HL-60 (cell line): ENCODE measurements at places on chromosomes 1 and 21.

GRCh38 chr1:229027622-229028182, 243.2 kb upstream of the RAB4A start:
- DNase-seq, result peak; percentile 96

- DNase-seq, result no peak
These were observed 66.9 kb downstream of the HSD3B1 start for GRCh38 chr1:119573886-119574285.

GRCh38 chr1:176694713-176695112, 231.7 kb downstream of the PAPPA2 start:
- no peak for DNase-seq

DNA sequence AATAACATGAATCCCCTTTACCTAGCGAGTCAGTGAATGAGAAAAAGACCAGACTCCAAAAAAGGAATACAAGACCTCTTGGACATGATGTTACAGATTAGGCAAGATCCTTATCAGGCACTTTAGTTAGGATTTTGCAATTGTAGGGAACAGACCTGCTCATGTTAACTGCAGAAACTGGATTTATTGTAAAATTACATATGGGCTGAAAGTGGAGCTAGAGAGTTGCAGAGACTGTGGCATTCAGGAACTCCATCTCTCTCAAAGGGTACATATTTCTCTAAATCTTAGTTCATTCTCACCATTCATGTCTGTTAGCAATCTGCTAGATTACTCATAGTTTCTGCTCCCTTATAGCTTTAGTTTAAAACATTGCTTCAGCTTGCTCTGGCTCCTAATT, 142.2 kb downstream of the PAPPA2 start:
- DNase-seq, result peak; percentile 6

DNA sequence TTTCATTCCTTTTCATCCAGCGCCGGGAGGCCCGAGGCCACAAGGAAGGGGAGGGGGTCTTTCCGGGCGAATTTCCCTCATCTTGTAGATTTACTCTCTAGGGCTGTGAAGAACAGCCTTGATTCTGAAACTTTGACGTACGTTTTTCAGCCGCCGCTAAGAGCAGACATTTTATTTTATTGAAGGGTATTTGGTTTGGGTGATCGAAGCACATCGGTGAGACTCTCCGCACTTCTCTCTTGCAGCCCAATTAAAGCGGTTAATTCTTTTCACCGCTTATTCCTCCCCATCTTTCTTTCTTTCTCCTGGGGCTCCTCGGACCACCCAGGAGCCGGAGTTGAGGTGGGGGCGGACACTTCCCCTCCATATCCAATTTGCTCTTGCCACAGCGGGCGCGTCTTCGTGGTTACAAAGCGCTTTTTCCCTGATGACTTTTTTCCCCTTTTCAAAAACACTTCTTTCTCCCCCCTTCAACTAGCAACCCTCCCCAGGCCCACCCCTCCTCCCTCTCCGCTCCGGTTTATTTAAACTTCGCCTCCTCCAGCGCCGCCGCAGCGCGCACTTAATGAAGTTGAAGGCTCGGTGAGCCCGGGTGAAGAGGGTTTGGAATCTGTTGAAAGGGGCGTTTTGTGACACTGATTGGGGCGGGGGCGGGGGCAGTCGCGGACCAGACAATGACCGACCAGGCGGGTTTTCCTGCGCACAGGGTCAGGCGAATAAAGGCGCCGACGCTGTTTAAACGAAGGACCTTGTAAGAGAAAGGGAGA, 5.9 kb downstream of the FOXD2 start:
- DNase-seq, result no peak
